ENCODE measurements at places on chromosomes 4 and X.

DNA sequence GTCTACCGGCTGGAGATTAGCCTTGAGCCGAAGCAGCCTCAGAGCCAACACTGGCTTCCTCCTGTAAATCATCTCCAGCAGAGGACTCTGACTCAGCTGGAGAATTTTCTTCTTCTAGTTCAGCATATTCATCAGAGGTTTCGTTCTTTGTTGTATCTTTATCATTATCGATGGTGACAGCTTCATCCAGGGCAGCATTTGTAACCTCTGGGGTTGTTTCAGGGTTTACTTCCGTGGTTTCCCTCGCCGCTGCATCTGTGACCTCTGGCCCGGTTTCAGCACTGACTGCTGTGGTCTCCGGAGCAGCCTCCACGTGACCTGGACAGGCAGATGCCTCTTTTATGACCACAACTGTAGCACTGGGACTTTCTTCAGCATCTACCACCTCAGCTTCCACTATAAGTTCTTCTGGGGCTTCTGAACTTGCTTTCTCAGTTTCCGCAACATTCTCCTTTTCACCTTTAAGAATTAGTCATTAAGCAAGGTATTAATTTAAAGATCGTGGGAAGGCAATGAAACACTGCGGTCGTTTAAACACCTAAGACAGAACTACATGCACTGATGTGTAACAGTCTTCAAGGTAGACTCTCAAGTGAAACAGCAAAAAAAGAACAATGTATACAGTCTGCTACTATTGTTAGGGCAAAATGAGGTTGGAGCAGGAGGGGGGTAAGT lies 13.3 kb downstream of the MGARP start:
- DNase-seq, result no peak

DNA sequence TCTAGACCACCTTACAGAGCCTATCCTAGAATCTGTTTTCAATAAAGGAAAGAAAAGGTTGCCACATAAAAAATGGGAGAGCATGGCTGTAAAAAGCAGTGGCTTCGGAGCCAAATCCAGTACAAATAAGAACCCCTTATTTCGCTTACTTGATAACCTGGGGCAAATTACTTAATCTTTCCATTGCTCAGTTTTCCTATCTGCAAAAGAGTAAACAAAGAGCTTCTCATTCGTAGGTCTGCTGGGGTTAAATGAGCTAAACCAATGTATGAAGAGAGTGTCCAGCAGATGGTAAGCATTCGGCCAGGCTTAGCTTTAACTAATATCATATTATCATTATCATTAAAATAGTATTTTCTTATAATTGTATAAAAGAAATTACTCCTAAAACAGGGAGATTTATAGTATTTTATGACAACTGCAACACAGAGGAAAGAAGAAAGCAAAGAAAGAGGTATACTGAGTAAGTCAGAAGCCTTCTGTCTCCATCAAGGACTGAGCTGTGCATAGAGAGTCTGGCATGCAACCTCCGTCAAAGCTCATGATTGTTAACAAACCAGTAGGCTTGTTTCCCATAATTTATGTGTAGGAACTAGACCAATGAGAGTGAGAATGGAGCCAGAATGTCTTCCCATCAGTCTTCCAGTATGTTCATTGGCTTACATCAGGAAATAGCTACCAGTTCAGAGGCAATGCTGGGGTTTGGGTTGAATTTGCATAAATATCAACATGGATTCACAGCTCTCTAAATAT lies 364.9 kb downstream of the UNC5C start:
- no peak for DNase-seq

DNA sequence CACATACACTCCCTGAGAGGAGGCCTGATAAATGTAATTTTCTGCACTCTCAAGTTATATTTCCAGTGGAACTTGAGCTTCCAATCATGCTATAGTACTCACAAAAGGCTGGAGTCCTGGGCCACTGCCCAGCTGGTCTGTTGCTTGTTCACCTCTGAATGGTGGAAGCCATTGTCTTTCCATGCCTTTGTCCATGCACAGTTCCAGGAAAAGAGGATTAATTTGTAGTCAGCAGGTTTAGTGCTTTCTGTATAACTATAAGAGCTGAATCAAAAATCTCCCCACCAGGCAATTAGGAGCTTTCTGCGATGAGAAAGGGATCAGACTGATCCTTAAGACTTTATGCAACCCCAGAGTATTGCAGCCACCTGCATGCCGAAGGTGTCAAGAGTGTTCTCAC lies 195.4 kb upstream of the PGRMC2 start:
- no peak for DNase-seq

DNA sequence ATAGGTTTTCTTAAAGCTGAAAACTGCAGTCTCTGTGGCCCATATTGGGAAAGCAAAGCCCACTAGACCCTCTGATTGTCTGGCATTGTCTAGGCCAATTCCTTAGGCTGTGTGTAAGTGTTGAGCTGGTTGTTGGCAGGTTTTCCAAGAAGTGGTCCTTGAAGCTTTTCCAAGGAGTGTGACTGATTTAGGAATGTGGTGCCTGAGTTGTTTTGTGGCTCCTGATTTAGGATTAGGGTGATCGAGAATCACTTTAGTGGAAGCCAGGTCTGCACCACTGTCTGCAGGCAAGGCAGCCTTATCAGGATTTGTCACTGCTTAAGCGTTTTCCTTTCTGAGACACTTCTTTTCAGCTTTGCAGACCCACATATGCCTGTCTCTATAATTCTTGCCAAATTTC lies 339.0 kb upstream of the DDX53 start:
- DNase-seq, result no peak

- DNase-seq, result no peak
Measured at GRCh38 chr4:143337600-143338287, 1.1 kb downstream of the GAB1 start.

- no peak for DNase-seq
Measured at GRCh38 chr4:129037093-129037492, 56.2 kb downstream of the SCLT1 start.

DNA sequence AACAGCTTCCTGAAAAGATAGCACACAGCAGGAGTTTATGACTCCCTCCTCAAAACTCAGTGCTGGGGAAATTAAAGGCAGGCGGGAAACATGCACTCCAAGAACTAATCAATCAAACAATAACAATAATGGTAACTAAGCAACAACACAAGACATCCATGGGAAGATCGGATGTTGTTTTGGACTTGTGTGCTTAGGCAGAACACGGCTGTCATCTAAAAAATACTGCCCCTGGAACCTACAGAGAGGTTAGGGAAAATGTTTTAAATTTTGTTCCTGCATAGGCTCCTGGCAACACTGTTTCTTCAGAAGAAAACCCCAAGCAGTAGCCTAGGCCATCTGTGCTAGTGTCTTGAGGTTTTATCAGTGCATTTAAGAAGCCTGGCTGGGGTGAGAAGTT lies 1378.2 kb downstream of the STIM2 start:
- DNase-seq, result no peak

GRCh38 chr4:1356181-1356998 lies 9.4 kb downstream of the UVSSA start:
- DNase-seq, result no peak

GRCh38 chrX:13051529-13052172 lies 7.2 kb upstream of the FAM9C start:
- no peak for DNase-seq

DNA sequence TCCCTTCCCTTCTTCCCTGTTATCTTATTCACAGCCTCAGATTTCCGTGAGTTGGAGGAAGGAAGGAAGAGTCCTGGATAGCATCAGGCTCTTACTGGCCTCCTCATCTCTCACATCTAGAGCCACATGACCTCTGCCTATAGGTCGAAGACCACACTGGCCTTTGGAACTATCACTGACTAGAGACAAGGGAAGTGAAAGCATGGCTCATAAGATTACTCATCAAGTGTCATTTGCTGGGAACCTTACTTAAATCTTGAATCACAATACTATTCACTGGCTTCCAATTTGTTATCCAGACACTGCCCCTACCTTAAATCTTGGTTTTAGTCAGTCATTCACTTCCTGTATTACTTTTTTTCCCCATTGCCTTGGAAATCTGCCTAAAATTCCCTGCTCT lies 61.6 kb upstream of the MTMR8 start:
- DNase-seq, result no peak

GRCh38 chrX:129600981-129601424 lies 53.8 kb downstream of the APLN start:
- no peak for DNase-seq

DNA sequence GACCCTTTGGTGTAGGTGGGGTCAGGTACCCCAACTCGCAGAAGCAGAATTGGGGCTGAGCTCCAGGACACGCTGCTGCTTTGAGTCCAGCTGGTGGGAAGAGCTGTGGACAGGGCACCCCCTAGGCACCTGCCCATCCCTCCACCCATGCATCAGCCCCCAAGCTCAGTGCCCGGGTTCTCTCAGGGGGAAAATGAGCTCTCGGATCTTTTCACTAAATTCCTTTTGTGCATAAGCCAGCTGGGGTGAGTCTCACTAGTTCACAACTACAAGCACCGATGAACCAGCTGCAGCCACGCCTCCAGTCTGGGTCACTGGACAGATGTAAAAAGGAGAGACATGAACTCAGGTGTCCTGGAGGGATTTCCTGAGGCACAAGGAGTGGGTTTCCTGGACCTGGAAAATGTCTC lies 286.8 kb downstream of the CRLF2 start:
- DNase-seq, result no peak
